PC-9 (cell line): ENCODE measurements at places on chromosomes 16 and 17. TPM values are rescaled to one million over a fixed set of nuclear protein-coding genes. Genes with fewer than 3 reads are reported as not detected.

DNA sequence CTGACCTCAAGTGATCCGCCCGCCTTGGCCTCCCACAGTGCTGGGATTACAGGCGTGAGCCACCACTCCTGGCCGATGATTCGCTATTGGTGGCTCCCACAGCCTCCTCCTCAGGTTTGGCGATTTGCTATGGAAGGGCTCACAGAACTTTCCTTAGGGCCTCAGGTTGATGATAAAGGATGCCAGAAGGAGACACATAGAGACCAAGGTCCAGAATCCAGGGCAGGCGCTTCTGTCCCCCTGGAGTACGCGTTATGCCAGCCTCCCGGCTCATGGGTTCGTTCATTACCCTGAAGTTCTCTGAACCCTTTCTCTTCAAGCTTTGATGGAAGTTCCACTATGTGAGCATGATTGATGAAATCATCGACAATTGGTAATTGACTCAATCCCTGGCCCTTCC is 19.9 kb downstream of the LGALS3BP start:
- no peak for DNase-seq

- no peak for DNase-seq
Measured at GRCh38 chr17:38885728-38886642, 16.1 kb downstream of the LASP1 start.

DNA sequence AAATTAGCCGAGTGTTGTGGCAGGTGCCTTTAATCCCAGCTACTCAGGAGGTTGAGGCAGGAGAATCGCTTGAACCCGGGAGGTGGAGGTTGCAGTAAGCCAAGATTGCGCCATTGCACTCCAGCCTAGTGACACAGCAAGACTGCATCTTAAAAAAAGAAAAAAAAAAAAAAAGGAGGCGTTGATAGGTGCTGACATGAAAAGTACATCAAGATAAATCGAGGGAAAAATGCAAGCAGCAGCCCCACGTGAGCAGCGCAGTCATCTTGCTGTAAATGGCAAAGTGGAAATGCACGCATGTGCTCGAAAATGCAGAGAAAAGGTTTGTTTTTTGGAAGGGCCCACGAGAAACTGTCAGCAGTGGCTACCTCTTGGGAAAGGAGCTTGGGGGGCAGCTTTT is 20.9 kb downstream of the MXRA7 start:
- DNase-seq: no peak

GRCh38 chr17:34996422-34997285 is 16.3 kb downstream of the LIG3 start:
- no peak for DNase-seq

- DNase-seq: peak; percentile 82
Measured at GRCh38 chr17:50479522-50480141, 972 bp downstream of the RSAD1 start.

DNA sequence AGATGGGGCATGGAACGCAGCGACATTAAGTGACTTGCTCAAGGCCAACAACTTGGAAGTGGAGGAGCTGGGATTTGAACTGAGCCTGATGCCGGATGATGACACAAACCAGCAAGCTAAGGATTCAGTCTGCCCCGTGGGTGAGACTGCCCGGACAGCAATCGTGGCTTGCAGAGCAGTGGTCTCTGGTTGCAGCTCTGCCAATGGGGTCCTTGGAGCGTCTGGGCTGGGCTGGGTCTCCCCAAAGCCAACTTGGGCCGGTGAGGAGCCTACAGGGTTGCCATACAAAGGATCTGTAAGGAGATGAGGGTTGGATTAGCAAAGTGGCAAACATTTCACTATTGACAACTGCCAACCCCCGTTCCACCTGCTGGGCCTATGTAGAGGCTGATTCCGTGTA is 2.6 kb upstream of the CRISPLD2 start:
- no peak for DNase-seq

DNA sequence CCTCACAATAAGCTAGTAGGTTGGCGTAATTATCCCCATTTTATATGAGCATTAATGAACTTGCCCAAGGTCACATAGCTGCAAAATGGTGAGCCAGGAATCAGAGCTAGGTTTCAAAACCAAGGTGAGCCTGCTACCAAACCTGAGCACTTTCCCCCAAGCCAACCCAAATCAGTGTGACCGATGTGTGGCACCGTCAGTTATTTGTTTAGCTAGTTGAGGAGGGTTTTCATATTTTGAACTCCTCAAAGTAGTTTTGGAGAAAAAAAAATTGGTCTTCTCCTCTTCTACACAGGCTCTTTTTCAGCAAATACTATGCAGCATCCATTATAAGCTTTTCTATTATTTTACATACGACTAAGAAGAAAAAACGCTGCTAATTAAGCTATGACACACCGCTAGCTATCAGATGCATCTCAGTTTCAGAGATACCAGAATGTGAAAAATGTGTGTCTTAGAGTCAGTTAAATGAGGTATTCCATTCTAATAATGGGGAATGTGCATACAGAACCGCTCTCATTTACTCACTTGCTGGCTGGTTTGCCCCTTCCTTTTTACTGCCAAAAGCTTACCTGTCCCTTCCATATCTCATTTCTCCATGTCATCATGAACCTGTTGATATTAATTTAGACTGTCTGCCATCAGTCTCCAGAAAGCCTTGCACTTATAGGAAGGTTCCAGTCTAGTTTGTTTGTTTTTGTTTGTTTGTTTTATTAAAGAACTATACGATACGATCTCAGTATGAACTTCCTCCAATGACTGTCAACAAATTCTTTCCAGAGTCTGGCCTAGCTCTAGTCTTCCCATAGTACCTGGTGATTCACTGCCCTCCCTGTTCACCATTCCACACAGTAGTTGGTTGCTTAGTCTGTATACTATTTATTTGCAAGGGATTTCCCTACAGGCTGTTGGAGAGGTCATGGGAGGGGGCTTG is 2.2 kb upstream of the TBX4 start:
- no peak for DNase-seq

GRCh38 chr17:8255499-8255898 is 6.4 kb downstream of the PFAS start:
- no peak for DNase-seq

DNA sequence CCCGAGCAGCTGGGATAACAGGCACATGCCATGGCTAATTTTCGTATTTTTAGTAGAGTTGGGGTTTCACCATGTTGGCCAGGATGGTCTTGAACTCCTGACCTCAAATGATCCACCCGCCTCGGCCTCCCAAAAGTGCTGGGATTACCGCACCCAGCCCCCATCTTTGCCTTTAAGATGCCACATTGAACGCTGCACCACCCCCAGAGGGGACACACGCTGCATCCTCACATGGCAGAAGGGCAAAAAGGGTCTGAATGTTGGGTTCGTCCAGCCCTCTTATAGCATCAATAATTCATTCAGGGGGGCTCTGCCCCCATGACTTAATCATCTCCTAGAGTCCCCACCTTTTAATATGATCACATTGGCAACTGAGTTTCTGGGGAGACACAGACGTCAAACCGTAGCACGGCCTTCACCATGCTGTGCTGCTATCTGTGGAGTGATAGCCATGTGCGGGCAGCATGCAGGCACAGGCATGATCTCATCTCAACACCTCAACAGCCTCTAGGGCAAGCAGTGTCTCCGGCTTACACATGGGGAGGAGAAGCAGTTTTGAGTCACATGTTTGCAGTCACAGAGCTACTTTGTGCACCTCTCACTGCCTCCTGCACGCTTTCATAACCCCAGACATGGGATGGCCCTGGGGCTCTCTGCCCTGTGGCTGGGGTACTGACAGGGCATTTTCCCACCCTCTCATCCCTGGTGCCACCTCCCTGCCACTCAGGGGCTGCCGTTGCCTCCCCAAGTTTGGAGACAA is 30.0 kb downstream of the IL21R start:
- no peak for DNase-seq

- no peak for DNase-seq
Measured at GRCh38 chr16:48433850-48434530, 48.8 kb upstream of the SIAH1 start.

- DNase-seq: no peak
Measured at GRCh38 chr17:76841776-76842405, 26.3 kb upstream of the MGAT5B start.

GRCh38 chr17:14737984-14738651 is 437.2 kb downstream of the HS3ST3B1 start:
- DNase-seq: peak; percentile 87

- DNase-seq: peak; percentile 39
Measured at GRCh38 chr17:82031303-82031884, at the start of gene RAC3. TSS of gene RAC3 (plus strand) at chr17:82031678. CDS start at chr17:82031762, 84 bp downstream.

GRCh38 chr17:18028952-18029540 is 9.9 kb downstream of the ATPAF2 start:
- DNase-seq: no peak

DNA sequence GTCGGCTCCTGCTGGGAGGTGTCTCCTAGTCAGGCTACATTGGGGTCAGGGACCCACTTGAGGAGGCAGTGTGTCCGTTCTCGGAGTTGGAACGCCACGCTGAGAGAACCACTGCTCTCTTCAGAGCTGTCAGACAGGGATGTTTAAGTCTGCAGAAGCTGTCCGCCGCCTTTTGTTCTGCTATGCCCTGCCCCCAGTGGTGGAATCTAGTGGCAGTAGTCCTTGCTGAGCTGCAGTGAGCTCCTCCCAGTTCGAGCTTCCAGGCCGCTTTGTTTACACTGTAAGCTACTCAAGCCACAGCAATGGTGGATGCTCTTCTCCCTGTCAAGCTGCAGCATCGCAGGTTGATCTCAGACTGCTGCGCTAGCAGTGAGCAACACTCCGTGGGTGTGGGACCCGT is 36.0 kb downstream of the ITFG1 start:
- DNase-seq: no peak

DNA sequence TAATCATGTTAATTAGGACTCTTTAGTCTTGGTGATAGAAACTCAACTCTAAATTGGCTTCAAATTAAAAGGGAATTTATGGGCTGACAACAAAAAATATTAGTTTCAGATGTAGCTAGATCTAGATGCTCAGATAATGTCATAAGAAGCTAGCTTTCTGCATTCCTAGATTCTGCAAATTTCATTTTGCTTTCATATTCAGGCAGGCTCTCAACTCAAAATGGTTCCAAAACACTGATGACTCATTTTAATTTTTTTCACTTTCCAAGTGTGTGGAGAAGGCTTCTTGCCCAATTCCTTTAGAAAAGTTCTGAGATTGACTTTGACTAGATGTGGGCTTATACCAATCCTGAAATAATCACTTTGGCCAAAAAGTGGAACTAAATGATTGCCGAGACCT is 236.7 kb upstream of the GOT2 start:
- no peak for DNase-seq

GRCh38 chr16:49763826-49764225 is 92.1 kb downstream of the ZNF423 start:
- DNase-seq: no peak

GRCh38 chr17:29292992-29293889 is 707 bp downstream of the NUFIP2 start:
- DNase-seq: peak; percentile 41

DNA sequence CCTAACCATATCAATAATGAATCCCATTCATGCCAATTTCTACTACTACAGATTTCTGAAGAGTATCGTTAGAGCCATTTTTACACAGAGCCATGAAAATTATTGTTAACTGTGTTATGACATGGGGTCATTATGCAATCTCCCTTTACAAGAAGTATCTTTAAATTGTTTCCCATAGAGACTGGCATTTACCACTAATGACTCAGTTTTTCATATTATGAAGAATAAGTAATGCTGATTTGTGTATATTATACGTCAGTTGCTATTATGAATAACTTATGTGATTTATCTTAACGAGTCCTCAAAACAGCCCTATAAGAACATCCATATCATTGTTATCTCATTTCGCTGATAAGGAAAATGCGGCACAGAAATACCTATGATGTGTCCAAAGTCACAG is 173.8 kb downstream of the KCNJ2 start:
- no peak for DNase-seq

DNA sequence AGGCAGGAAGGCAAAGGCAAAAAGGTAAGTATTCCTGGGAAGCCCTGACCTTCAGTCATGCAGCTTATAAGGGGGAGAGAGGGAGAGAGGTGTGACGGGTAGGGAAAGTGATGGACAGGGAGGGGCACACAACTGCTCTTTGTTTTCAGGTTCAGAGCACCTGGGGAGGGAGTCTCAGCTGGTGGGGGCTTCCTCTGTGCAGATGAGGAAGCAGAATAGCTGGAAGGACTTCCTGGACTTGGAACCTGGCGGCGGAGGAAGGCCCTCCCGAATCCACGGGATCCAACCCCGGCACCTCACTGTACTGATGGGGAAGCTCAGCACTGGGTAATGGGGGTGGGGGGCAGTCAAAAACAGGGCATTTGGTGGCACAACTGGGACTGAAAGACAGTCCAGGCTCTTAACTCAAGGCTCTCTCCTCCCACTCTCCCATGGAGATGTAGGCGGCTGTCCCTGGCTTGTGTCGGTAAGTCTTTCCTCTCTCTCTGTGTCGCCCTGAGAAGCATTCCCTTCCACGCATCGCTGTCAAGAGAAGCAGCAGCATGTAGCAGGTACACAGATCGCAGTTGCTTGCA is 11.9 kb upstream of the PITPNM3 start:
- no peak for DNase-seq

DNA sequence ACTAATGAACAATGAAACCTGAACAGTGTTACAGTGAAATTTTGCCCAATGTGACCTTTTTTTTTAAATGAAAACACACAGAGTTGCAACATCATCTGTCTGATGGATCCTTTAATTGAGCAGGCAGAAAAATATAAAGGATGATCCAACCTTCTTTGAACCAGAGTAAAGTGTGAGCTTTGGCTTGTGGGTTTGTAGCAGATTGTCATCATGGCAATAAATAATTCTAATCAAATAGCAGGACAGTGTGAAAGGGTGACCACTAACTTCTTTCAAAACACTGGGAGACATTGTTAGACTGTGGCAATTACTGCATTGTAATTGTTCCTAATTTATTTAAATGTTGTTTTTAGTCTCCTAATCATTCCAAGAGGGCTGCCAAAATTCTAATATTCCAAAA is 197.2 kb downstream of the CHD9NB start:
- no peak for DNase-seq

GRCh38 chr16:28261942-28262341 is 30.4 kb upstream of the SBK1 start:
- DNase-seq: peak; percentile 66

- DNase-seq: no peak
Measured at GRCh38 chr16:77758046-77758445, 30.3 kb upstream of the VAT1L start.

AMDHD2 gene
- total RNA-seq: 47.9 and 61.5 TPM in 2 replicates

PSME3 gene
- 115 and 122 TPM in 2 replicates for total RNA-seq

MYH2 gene
- not detected in 2 replicates for total RNA-seq

PRKCB gene
- not detected in 2 replicates for total RNA-seq

OMG gene
- not detected in 2 replicates for total RNA-seq

GAS2L2 gene
- not detected in 2 replicates for total RNA-seq

CACNG4 gene
- 45.1 and 46.3 TPM in 2 replicates for total RNA-seq

SAMD14 gene
- 0.17 and 0.73 TPM in 2 replicates for total RNA-seq

KRTAP4-5 gene
- not detected in 2 replicates for total RNA-seq

TNK1 gene
- 15.8 and 18.8 TPM in 2 replicates for total RNA-seq

ASPA gene
- total RNA-seq: not detected in 2 replicates

SP6 gene
- 13.3 and 14.9 TPM in 2 replicates for total RNA-seq

KRTAP9-4 gene
- not detected in 2 replicates for total RNA-seq

FAM117A gene
- 12.7 and 15.0 TPM in 2 replicates for total RNA-seq
